ENCODE measurements at places on chromosomes 1 and 21.

DNA sequence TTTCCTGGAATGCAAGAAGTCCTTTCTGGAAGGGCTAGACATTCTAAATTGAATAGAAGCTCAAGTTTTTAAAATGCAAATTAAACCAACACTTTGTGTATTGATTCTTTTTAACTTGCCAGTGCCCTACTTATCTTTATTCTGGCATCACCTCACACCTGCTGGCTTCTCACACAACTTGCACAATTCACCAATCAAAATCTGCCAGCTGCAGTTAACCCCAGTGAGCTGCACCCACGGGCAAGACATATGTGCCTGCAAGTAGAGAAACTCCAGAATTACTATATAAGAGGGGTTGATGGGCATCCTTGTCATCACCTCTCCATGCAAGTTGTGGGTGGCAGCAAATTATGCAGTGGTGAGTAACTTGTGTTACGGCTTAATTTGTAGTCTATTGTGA, 11.7 kb upstream of the PLPPR4 start:
- no peak for DNase-seq

- DNase-seq: no peak
These were observed 7.4 kb downstream of the STX6 start for GRCh38 chr1:181015251-181015615.

GRCh38 chr21:24278711-24279110, 1328.6 kb downstream of the MRPL39 start:
- no peak for DNase-seq

GRCh38 chr21:31326522-31327242, 17.4 kb downstream of the TIAM1 start:
- peak; percentile 43 for DNase-seq

DNA sequence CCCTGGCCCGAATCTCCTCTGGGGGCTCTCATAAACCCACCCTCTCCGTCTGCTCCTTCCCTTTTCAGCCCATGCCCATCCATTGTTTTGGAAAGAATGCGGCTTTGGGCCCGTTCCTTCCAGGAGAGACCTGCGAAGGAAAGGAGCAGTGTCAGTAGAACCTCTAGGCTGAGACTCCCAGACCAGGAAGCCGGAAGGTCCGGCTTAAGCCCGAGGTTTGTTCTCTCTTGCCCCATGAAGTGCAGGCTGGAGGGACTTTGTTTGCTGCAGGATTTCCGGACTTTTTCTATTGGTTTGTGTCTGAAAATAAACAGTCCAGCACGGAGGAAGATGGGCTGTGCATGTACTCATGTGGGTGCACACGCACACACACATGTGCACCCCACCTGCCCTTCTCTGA, 49.8 kb downstream of the ELK4 start:
- DNase-seq: no peak

DNA sequence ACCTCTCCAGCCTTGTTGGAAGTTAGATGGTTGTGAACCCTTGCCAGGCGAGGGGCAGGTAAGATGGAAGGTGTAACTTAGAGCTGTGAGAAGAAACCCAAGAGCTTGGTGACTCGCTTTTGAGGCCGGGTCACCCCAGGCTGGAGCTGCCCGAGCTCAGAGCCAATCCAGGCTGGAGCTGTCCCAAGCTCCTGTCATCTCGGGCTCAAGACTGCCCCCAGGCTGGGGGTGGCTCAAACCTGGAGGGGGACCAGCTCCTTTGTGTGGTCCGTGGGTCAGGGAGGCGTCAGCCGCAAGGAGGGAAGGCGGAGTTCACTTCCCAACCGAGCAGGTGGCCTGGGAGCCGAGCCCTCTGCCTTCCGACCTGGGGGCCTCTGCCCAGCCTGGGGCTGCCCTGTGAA, 2.0 kb downstream of the HUNK start:
- peak; percentile 61 for DNase-seq

DNA sequence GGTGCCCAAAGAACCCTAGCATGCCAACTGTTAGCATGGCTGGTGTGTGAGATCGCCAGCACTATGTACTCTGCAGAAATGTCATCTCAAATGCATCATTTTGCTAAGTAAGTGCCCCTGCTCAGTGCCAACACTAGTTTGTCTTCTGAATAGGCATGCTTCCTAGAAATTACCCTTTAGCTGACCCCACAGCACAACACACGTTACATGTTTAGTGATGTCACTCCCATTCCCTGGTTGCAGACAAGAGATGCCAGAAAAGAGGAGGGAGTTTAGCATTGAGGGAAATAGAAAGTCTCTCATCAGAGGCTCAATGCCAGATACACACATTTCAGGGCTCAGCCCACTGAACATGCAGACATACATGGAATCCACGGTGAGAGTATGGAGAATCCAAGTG, 9.3 kb upstream of the ST6GALNAC3 start:
- DNase-seq: no peak

GRCh38 chr1:229254910-229255541, 15.9 kb upstream of the RAB4A start:
- no peak for DNase-seq

GRCh38 chr1:226474443-226475141, 66.7 kb upstream of the PARP1 start:
- DNase-seq: no peak

DNA sequence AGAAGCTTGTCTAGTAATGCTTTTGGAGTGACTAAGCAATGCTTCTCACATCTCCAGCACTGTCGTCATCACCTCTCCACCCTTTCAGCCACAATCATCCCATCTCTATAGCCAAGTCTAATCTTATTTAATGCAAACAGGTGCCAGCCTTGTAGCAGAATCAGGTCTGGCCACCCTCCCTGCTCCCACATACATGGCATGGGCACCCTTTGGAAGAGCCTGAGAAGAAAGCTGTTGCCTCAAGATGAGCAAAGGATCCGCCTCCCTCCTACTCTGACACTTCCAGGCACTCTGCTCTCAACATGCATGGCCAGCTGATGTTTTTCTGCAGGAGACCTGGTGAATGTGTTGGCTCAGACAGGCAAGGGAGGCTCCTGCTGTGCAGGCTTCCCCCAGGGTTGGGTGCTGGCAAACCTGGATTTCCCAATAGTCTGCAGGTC, 113.1 kb upstream of the GRIK3 start:
- DNase-seq: no peak

GRCh38 chr1:63323865-63324778, 1.8 kb downstream of the FOXD3 start:
- DNase-seq: no peak

DNA sequence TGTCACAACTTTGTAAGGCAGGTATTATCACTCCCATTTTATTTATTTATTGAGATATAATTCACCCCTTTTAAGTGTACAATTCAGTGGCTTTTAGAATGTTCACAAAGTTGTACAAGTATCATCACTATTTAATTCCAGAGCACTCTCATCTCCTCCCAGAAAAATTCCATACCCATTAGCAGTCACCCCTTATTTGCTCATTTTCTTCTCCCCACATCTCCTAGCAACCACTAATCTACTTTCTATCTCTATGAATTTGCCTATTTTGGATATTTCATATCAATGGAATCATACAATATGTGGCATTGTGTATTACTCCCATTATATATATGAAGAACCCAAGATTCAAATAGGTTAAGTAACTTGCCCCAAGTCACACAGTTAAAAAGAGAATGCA, 7.0 kb downstream of the DSTYK start:
- DNase-seq: no peak

GRCh38 chr1:118201524-118201923, 16.5 kb upstream of the SPAG17 start:
- no peak for DNase-seq

GRCh38 chr21:43727519-43728153, 8.7 kb downstream of the PDXK start:
- DNase-seq: no peak

GRCh38 chr1:102186536-102186935, 189.8 kb upstream of the OLFM3 start:
- DNase-seq: no peak

DNA sequence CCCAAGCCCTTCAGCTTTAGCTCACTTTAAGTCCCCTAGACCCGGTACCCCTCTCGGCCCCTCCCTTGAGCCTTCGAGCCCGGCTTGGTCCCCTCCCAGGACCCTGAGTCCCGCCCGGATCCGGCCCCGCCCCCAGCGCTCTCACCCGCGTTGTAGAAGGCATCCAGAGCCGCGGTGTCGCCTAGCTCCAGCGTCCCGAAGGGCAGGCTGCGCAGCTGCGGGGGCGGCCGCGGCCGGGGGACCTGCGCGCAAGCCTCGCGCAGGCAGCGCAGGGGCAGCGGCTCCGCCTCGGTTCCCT, 699 bp downstream of the MAP3K6 start:
- DNase-seq: peak; percentile 88

- peak; percentile 89 for DNase-seq
These were observed 386.2 kb upstream of the ADGRL2 start for GRCh38 chr1:81414488-81415015.
